ENCODE measurements at places on chromosomes 7 and 10.

- DNase-seq, result no peak
Observed at GRCh38 chr10:69629519-69629896, 539 bp upstream of the FAM241B start.

DNA sequence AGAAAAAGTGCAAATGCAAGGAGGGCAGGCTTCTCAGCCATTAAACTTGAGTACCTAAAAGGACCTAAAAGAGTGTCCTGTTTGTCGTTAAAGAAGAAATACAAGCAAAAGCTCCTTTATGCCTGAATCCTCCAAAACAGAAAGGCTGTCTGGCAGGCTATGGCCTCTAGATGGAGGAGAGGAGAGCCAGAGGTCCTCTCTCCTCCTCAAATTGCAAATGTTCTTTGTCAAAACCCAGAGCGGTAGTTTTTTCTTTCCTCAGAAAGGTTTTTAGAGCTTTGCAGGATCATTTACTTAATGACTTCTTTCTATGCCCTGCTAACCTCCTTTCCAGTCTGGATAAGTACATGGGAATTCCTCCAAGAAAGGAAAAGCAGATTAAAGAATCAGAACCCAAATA is 1.9 kb upstream of the SORCS1 start:
- DNase-seq, result no peak

DNA sequence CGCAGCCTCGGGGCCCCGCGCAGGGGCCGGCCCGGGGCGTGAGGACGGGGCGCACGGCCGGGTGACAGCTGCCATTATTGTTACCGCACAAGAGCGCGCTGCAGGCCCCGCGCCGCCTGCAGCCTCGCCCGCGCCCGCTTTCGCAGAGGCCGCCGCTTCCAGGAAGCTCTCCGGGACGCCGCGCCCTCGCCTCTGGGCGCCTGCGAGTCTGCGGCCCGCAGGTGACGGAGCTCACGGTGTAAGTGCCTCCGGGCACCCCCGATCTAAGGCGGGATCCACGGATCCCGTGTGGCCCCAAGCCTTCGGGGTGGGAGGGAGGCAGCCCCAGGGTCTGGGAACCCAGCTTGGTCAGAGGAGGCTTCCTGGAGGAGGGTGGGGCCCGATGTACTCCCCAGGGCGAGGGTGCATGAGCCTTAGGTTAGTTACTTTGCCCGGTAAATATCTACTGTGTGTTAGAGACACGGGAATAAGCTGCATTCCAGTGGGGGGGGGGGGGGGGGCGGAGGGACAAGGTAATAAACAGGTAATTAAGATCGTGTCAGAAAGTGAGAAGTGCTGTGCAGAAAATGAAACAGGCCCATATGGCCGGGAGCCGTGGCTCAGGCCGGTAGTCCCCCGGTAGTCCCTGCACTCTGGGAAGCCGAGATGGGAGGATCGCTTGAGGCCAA is 638 bp downstream of the IQCE start:
- DNase-seq, result no peak

GRCh38 chr10:43260117-43260761 is 6.6 kb downstream of the RASGEF1A start:
- DNase-seq, result no peak

DNA sequence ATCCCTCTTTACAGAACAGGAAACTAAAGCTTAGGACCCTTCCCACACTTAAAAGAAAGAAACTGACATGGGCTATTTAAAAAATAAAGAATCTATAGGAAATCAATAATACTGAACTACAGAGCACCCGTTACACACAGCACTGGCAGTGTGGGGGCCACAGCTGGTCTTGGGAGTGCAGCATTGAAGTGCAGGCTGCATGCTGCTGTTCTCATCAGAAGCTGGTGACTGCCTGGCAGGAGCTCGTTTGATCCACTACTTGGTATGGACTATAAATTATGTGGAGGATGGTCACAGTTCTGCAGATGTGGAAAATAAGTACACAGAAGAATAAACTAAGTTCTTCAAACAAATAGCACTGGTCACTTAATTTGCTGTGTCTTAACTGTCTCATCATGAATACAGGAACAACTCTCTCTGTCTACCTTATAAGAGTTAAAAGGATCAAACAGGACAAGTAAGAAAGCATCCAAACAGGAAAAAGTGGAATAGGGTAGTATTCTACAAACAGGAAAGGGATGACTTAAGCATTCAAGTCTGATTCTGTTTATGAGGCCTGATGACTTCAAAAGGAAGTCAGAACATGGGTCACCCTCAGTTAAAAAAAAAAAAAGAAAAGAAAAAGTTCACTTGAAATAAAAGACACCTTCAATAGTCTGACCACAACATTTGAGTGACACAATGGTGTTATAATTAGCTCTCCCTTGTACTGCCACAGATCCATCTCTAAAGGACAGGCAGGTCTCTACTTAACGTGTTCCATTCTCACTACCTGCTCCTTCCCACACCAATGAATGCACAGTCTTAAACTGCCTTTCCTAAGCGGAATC is 21.0 kb downstream of the DOCK4 start:
- no peak for DNase-seq

DNA sequence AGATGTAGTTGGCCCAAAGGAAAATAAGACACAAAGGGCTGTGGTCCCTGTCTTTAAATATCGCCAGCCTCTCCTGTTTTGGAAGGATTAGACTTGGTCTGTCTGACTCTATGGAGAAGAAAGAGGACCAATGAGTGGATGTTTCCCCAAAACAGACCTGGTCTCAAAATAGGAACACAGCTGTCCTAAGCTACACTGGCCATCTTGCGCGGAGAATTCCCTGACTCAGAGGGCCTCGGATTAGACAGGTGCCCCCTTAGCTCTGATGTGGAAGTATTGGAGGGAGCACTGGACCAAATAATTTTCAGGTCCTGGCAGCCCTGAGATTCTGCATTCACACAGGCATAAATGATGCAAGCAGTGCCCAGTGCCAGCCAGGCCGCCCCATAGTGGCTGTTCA is 56.1 kb downstream of the CHST15 start:
- DNase-seq, result no peak

DNA sequence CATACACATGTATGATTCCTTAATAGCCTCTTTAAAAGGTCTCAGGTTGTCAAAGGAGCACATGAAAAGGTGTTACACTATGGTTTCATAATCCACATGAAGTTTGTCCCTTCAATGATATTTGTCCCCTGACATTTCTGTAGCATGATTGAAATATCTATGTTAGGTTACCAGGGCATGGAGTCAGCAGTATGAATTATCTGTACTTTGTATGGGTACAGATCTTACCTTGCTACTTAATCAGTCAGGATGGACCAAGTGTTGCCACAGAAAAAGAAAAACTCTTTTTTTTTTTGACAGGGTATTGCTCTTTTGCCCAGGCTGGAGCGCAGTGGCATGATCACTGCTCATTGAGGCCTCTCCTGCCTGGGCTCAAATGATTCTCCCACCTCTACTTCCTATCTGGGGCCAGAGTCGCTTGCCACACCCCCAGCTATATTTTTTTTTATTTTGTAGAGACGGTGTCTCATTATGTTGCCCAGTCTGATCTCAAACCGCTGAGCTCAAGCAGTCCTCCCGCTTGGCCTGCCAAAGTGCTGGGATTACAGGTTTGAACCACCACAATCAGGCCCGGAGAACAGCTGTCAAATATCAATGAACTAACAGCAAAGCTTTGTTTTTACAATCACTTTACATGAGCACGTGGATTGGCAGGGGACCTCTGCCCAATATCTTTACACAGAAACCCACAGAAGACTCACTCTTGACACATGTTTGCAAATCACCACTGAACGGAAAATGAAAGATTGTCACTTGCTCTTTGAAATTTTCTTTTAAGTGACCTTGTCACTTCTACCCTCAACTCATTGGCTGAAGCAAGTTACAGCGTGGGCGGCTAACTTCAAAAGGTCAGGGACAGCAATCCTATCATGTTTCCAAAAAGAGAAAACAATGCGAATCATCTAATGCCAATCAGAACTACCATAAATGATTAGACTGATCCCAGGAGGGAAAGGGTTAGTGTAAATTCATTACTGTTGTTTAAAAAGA is 140.2 kb downstream of the PRKG1 start:
- no peak for DNase-seq

DNA sequence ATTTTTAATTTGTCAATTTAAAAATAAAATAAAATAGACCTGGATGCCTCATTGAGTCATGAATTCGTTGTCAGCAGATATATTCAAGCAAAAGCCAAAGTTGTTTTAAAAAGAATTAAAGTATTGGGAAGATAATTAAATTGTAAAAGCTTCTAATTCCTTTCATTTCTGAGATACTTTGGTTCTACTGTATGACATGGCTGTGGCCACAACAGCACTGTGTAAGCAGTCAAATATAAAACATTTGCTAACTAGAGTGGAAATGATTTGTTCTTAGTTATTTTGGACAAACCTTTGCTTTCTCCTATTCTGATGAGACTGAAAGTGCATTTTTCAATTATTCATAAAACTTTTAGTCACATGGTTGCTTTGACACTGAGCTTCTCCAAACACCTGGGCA is 143.6 kb upstream of the FAM13C start:
- no peak for DNase-seq

DNA sequence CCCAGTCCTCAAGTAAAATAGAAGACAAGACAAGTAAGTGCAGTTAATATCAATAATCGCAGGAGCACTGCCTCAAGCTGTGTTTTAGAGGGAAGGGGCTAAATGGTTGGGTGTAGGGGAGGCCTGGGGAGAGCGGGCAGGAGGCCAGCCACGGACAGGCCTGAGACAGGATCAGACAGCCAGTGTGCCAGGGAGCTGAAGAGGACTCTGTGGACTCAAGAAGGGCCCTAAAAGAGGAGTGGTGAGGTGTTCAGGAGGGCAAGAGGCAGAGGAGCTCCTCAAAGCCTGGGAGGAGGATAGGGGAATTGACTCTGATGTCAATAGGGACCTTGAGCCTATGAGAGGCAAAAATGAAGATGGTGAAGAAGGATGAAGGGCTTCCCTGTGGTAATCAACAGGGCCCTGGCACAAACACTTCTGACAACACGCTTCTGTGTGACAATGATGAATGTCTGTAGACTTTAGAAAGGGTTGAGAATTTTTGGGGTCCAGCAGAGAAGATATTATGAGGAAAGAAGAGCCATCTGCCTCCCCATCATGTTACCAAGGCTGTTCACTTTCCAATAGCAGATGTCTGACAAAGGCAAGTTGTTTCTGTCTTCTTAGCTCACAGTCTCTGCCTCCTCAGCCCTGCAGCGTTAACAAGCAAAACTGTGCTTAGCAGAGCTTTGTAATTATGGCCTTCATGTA is 2.4 kb upstream of the PTPRE start:
- DNase-seq, result no peak

GRCh38 chr10:70747192-70747965 is 37.8 kb downstream of the TBATA start:
- no peak for DNase-seq

DNA sequence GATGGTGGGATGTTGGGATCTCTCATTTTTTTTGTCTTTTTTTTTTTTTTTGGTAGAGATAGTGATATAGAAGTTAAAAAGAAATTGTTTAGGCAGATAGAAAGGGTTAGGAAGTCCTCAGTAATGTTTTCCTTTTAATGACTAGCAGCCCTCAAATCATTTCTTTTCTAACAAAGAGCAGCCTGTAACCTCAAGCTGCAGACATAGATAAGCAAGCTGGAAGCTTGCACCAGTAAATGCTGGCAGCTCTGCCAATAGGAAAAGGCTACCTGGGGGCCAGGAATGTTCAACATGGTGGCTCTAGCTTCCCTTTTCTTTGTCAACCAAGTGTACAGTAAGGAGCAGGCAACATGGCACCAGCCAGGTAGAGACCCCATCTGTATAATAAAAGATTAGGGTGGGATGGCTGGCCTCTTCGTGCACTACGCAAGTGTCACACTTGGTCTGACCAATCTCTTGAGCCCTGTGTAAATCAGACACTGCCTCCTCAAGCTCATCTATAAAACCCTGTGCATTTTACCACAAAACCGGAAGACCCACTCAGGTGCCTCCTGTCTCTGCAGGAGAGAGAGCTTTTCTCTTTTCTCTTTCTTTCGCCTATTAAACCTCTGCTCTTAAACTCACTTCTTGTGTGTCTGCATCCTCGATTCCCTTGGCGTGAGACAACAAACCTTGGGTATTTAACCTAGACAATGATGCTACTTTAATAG is 212.9 kb downstream of the SNX10 start:
- DNase-seq, result no peak

GRCh38 chr10:42781893-42782445 is 626 bp upstream of the BMS1 start:
- no peak for DNase-seq

DNA sequence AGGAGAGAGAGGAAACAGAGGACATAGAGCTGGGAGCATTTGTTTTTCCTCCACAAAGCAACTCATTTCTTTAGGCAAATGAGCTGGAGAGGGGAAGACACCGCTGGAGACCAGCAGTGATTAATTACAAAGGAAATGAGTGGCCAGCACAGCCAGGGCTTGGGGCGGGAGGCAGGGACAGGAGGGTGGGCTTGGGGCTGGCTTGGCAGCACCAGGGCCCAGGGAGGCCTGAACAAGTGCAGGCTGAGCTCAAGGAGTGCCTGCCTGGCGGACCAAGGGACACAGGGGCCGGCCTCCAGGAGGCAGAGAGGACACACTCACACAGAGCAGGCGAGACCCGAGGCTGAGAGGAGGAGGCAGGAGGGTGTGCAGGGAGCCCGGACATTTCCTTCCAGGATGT is 149.0 kb upstream of the UNC5B start:
- no peak for DNase-seq

- DNase-seq, result no peak
Observed at GRCh38 chr7:146393346-146393745, 276.7 kb downstream of the CNTNAP2 start.

DNA sequence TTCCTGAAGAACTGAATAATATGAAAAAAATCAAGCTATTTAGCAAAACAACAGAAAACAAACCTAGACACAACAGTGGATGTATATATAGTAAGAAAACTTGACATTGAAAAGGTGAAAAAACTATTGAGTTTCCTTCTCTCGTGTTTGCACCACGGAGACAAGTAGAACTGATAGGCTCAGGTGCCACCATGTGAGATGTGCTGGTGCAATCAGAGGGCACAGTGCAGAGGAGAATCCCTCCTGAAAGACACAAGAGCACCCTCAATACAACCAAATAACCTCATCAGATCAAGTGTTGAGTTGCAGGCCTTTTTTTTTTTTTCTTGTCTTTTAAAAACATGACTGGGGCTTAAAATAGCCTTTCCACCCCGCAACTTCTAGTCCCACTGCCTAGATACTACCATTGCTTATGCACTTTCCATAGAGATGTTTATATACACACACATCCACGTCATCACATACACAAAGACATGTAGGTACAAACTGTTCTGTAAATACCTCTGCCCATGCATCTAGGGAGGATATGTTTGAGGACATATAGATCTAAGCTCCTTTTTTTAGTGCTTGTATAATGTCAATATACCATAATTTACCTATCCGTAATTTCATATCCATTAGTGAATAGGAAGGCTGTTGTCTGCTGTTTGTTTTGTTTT is 54.1 kb downstream of the UBE2H start:
- no peak for DNase-seq

GRCh38 chr7:93117852-93118530 is at the start of gene SAMD9:
TSS of gene SAMD9 (minus strand) at chr7:93117979. CDS start at chr7:93106097, 11,882 bp downstream.
- DNase-seq, result peak; percentile 18

All from stimulated activated CD8-positive, alpha-beta memory T cell treated with anti-CD3 and anti-CD28 coated beads, Interleukin-2, amount 100 ng/mL, for 1 hour (primary cell).